ENCODE measurements at places on chromosomes 7 and 10. TPM values are rescaled to one million over a fixed set of nuclear protein-coding genes. Genes with fewer than 3 reads are reported as not detected.

The SPRN gene
- total RNA-seq = not detected

DNA sequence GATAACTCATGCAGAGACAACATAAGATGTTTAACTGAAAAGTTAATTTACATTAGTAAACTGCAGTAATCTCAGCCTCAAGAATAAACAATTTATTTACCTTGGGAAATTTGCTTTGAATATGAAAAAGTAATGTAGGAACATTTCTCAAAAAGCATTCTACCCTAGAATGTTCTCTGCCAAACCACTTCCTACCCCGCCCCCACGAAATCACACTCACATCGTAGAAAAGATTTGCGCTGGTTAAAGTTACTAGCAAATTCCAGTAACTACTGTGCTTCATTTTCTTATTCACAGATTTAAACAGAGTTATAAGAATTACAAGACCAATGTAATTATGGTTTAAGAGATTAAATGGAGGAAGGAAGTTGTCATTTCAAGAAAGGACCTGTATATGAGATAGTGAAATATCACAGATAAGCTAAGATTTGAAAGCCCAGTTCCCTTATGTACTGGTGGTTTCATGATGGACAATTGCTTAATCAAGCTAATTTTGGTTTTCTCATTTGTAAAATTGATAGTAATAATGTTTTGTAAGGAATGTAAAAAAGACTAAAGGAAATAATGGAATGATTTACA lies 175.4 kb downstream of the GNAI1 start:
- no peaks in the 10 kb centered on the region for H3K27me3 ChIP-seq
- no peak for DNase-seq
- peaks cover 22% of the 10 kb centered on the region for H3K4me1 ChIP-seq
- no peak overlapping the region for H3K4me3 ChIP-seq
- no peak overlapping the region for H3K27ac ChIP-seq

The SFTPA1 gene
- not detected for total RNA-seq

The DPCD gene
- 22.9 TPM for total RNA-seq

GRCh38 chr10:78953113-78953798 lies 115.5 kb upstream of the ZMIZ1 start:
- H3K27ac ChIP-seq = no peak overlapping the region
- H3K4me3 ChIP-seq = no peak overlapping the region
- H3K36me3 ChIP-seq = no peaks in the 10 kb centered on the region
- no peaks in the 10 kb centered on the region for H3K27me3 ChIP-seq
- H3K4me1 ChIP-seq = no peaks in the 10 kb centered on the region

The STAG3 gene
- 0.56 TPM for total RNA-seq

The LLCFC1 gene
- not detected for total RNA-seq

- no peak overlapping the region for H3K27ac ChIP-seq
- H3K4me1 ChIP-seq = peaks cover 6% of the 10 kb centered on the region
- H3K36me3 ChIP-seq = no peaks in the 10 kb centered on the region
These were observed 39.6 kb downstream of the AFAP1L2 start for GRCh38 chr10:114364726-114365125.

The NOC3L gene
- total RNA-seq = 22.5 TPM

The EBF3 gene
- 3.6 TPM for total RNA-seq

The GRM8 gene
- total RNA-seq = not detected

The CALCR gene
- not detected for total RNA-seq

DNA sequence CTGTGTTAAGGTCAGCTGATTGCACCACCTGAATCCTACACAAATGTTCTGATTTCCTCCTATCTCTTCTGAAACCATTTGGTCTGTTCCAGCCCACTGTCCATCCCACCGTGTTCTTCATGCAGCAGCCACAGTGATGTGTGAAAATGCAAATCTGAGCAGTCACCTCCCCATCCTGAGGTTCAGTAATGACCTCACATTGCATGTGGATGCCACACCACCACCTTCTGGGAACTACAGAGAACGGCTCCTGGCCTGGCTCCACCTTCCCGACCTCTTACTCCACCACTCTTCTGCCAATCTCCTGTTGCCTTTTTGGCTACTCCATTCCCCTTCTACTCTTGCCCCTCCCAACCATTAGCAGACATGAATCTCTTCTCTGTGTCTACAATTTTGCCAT lies 244.4 kb downstream of the TNS3 start:
- no peak for DNase-seq
- H3K4me1 ChIP-seq = peaks cover 40% of the 10 kb centered on the region
- no peak overlapping the region for H3K4me3 ChIP-seq
- no peaks in the 10 kb centered on the region for H3K36me3 ChIP-seq
- no peaks in the 10 kb centered on the region for H3K27me3 ChIP-seq
- H3K27ac ChIP-seq = no peak overlapping the region
